ENCODE measurements at places on chromosomes 5 and 9.

DNA sequence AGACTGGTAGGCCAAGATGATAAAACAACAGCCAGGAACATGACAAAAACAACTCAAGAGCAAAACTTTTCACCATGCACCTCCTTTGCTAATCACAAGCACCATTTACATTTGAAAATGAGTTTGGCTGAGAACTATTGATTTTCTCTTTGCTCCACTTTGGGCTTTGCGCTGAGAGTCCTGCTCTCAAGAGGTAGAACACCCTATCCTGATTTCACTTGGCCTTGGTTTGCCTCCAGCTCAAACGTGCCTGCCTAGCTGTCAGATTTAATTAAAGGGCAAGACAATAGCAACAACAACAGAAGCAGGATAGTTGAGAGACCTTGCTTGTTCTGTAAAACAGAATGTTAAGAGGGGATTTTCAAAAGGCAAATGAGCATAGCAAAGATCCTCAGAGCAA is 128.2 kb upstream of the ASTN2 start:
- DNase-seq = no peak

- DNase-seq = no peak
Measured at GRCh38 chr5:38926121-38926520, 80.3 kb downstream of the OSMR start.

DNA sequence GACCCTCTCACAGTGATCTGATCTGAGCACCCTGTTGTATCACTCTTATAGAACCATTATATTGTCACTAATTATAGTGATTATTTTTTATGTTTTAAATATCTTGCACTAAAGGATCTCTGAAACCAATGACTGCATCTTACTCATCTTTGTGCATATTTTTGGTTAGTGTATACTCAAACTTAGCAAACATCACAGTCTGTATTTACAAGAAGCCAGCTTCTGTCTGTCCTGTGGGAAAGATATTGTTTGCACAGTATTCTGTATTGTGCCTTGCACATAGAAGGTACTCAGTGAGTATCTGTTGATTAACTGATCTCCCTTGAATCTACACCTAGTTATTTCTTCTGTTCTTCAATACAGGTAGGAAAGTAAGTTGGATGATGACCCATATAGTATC is 131.5 kb downstream of the PAM start:
- DNase-seq = no peak

DNA sequence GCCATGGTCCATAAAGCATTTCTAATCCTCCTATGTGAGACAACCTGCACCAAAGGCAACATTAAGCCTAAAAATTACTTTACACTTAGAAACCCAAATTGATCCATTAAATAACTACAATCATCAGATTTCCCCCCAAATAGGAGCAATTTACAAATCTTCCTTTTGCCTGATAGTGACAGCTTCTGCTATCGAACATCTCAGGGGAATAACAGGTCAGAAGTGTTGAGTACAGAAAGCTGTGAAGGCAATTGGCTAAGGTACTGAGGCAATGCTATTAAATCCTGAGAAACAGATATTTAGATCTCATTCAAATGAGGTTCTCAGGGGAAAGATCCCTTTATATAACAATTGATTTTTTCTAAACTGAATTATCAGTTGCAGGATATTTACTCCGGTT is 141.1 kb downstream of the PIK3R1 start:
- no peak for DNase-seq

GRCh38 chr5:98109561-98110006 is 663.9 kb upstream of the RGMB start:
- DNase-seq = no peak

All from cerebellar nuclear complex (tissue), 1 donor.